ENCODE measurements at places on chromosomes 1 and 21.

DNA sequence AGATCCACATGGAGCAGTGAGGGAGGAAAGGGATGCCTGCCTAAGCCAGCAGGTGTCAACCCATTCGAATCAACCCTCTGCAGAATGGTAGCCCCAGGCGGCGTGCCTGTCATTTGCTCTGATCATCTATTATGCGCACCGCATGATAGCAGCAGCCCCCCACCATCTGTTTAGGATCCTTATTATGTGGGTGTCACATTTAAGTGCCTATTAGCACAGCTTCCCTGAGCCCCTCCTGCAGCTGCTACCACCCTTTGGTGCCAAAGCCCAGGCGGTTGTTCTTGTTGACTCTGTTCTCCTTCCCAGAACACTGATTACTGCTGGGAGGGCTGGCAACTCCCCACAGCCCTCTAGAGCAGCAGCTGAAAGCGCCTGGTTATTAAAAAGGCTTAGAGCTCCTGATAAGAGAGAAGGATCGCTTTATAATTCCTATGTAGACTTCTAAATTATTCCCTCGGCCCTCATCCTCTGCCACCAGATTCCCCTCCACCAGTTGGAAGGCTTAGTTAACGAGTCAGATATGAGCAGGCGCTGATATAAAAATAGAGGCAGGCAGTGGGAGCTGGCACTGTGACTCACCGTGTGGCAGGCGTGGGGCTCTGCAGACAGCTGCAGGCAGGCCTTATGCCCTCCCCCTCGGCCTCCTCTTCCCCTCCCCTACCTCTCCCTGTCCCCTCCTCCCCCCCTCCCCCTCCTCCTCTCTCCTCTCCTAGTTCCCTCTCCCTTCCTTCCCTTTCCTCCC lies 23.0 kb downstream of the ACTA1 start:
- DNase-seq: no peak

GRCh38 chr1:231161667-231162296 lies at the start of gene TRIM67:
TRIM67 (plus strand) TSS chr1:231162058; CDS start chr1:231162970, 912 bp downstream.
- DNase-seq: no peak

DNA sequence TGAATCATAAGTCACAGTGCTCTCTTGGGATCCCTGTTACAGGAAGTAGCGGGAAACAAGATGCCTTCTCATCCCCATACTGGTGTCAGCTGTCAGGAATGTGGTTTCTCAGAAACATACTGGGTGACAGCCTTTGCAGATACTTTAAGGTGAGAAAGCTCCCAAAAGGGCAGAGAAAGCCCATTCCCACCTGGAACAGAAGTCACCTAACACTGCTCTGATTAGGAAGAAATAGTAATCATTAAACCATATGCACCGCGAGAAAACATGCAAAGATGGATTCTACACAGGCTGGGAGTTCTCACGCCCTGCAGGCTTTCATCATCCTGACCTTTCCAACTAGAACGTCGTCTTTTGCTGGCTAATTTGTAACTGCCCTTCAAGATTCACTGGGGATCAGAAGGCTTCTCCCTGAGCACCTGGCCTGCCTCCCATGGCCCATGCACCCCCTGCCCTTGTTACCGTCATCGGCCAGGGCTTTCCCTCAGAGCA lies 46.2 kb upstream of the SLC44A3 start:
- no peak for DNase-seq

DNA sequence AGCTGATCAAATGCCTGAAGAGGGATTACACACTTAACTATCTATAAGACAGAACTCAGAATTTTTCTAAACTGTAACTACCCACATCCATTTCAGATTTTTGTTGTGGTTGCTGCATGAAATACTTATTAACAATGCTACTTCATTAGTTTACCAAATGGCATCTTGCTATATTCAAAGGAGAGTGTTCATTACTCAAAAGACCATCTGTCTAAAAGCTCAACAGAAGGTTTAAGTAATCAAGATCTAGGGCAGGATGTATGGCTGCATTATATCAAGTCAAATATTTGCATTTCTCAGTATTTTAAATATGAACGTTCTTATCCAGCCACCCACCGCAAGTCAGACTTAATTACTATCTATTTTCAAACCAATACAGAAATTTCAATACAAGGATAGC lies 79.9 kb downstream of the SIPA1L2 start:
- DNase-seq: no peak

DNA sequence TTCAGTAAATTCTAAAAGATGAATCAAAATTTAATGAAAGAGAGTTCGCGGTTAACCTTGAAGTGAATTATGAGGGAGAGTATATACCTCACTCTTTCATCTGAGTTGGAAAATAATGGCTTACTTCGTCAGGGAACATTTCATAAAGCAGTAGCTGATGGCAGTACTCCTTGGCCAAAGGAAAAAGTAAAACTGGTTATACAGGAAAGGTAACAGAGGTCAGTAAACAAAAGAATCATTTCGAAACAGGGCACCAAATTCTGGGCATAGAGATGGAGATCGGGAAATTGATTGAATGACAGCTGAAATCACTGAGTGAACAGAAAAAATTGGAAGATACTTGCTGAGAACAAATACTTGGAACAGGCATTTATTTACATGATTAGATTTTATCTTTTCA lies 199.0 kb downstream of the OLFM3 start:
- no peak for DNase-seq

DNA sequence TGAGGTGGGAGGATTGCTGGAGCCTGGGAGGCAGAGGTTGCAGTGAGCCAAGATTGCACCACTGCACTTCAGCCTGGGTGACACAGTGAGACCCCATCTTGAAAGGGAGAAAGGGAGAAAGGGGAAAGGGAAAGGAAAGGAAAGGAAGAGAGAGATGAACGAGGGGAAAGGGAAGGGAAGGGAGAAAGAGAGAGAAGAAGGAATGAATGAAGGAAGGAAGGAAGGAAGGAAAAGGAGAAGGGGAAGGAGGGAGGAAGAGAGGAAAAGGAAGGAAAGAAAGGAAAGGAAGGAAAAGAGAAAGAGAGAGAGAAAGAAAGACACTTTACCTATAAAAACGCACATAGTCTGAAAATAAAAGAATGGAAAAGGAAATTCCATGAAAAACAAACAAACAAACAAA lies 18.0 kb downstream of the ZNF695 start:
- DNase-seq: no peak

- DNase-seq: no peak
Observed at GRCh38 chr1:2270260-2271100, 42.4 kb downstream of the SKI start.

- DNase-seq: no peak
Observed at GRCh38 chr1:119626841-119627240, 21.2 kb downstream of the ZNF697 start.

DNA sequence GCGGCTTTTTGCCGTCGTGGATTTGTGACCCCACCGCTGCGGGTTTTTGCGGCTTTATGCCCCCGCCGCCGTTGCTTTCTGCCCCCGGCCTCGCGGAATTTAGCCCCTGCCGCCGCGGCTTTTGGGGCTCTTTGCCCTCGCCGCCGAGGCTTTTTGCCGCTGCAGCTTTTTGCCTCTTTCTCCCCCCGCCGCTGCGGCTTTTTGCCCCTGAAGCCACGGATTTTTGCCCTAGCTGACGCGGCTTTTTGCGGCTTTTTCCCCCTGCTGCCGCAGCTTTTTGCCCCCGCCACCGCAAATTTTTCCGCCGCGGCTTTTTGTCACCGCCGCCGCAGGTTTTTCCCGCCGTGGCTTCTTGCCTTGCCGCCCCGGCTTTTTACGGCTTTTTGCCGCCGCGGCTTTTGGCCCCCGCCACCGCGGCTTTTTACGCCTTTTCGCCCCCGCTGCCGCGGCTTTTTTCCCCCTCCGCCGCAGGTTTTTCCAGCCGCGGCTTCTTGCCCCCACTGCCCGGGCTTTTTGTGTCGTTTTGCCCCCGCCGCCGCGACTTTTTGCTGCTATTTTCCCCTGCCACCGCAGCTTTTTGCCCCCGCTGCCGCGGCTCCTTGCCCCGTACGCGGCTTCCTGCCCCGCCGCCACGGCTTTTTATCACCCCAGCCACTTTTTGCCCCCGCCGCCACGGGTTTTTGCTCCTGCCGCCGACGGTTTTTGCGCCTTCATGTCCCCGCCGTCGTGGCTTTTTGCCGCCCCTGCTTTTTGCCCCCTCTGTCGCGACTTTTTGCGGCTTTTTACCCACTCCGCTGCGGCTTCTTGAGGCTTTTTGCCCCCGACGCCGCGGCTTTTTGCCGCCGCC lies 3933.6 kb downstream of the SRGAP2C start:
- no peak for DNase-seq

DNA sequence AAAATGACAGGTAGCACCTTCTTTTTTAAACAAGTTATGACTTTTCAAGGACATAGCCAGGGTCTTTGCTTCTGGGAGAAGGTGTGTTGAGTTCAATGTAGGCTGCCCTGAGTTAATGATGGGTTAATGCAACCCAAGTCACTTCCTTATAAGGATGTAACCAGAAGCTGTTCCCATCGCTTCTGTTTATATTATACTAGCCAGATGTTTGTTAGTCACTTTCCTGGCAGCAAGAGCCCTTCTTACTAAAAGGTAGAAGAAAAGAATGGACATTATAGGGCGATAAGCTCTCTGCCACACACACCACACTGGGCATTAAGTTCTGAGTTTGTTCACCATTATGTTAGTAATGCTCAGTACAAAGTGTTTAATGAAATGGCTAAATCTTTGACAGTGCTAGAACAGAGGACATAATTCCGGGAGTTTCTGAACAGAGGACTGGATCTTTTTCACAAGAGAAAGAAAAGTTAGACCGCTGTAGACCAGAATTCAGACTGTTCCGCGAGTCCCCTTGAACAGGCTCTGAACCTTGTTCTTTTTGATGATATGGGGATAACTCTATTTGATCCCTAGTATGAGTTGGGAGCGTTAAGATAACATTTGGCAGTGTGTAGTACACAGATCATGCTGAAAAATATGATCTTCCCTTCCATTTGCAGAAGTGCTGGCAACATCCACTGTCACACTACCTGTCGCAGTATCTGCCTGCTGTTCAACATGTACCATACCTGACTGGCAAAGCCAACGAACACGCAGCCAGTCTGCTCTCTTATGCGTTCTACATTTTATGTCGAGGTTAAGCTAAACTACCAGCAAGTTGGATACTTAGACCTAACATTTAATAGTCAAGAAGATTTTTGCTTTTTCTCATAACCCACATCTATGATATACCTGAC lies 41.0 kb downstream of the DEGS1 start:
- DNase-seq: no peak

GRCh38 chr21:16124378-16125138 lies 394.8 kb downstream of the USP25 start:
- no peak for DNase-seq

DNA sequence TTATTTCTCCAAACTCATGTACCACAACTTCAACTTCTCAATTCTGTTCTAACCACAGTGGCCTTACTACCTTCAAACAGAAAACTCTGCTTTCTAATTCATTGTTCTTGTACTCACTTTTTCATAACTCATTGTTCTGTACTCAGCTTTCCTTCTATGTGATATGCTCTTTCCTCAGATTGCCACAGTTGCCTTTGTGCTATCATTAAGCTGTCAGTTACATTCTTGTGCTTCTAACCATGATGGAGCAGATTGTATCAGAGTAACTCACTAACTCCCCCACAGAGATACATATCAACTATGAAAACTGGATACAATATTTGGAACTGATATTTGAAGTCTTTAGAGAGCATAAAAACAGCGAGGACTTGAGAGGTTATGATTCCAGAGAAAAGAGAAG lies 1213.7 kb downstream of the KCNT2 start:
- DNase-seq: no peak

GRCh38 chr1:207949571-207950195 lies 38.8 kb upstream of the CD34 start:
- no peak for DNase-seq

- DNase-seq: no peak
Observed at GRCh38 chr1:18486195-18486594, 5.5 kb downstream of the KLHDC7A start.

DNA sequence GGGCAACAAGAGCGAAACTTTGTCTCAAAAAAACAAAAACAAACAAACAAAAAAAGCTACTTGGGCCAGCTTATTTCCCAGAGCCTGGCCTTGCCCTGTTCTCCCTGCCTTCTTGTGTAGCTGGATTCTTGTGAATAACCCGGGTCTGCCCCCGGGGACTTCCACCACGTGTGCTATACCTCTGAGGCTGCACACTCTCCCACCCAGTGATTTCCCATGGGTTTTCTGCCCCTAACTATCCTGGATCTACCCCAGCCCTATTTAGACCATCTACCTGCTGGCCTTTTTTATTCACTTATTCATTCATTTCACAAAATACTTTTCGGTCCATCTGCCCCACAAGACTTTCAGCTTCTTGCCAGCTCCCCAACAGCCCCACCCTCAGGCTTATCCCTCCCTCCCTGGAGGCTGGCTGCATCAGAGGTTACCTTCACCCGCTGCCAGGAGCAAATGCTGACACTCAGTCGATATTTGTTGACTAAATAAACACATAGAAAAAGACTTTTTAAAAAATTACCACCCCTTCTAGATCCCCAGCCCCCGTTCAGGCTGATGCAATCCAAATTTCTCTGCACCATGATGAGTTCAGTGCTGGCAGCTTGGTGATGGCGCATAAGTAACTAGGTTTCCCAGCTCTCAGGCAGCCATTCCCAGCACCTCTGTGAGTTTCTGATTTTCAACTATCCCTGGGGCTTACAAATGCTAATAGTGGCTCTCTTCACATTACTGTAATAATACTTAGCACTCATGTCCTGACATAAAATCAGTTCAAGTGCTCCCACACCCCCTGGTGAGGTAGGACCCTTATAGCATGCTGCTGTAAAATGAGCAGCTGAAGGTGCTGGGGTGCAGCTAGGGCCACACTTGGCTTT lies 30.7 kb upstream of the TARBP1 start:
- DNase-seq: no peak

DNA sequence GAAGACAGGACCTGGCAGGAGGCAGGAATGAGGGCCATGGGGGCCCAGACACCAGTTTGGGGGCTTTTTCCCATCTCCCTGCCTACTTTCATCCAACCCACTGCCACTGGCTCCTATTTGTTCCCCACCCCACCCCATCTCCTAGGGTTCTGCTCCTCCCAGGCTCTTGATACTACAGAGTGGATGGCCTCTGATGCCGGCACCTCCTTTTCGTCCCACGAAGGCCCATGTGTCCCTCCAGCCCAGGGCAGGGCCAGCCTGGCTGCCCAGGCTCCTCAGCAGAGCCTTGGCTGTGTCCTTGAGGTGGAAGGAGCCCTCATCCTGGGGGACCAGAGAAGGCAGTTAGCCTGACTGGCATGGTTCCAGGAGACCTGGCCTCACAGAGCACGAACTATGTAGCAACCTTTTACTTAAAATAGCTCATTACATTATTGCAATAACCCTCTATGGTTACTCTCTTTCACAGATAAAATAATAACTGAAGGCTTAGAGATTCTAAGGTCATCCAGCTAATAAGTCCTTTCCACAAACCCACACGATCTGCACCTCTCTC lies 3.5 kb downstream of the POMGNT1 start:
- no peak for DNase-seq

GRCh38 chr1:21618561-21619374 lies 50.4 kb downstream of the RAP1GAP start:
- no peak for DNase-seq

DNA sequence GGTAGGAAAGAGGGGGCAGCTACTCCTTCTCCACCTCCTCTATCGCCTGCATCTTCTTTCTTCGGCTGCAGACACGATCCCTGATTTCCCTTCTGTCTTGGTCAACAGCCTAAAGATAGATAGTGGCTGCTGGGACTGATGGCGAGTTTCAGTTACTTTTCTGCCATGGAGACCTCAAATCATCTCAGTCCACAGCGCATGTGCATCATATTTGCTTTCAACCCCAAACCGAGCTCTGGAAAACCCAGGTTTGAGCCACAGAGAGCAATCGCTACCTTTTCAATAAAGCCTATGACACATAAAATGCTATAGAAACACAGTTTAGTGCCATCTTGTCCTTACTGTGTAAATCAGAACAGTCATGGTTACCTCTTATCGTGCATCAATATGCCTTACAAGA lies 142.9 kb upstream of the IRF2BP2 start:
- DNase-seq: no peak

Data from esophagus squamous epithelium (tissue), 5 donors.